ENCODE measurements at places on chromosomes 16 and 17. TPM values are rescaled to one million over a fixed set of nuclear protein-coding genes. Genes with fewer than 3 reads are reported as not detected.

Gene KRT40
- total RNA-seq, result not detected

Gene TNK1
- 1.5 TPM for total RNA-seq

Gene SEC14L1
- total RNA-seq, result 128 TPM

Gene METTL23
- total RNA-seq, result 32.5 TPM

Gene GNG13
- not detected for total RNA-seq

Gene EVPLL
- not detected for total RNA-seq

Gene TP53TG3F
- total RNA-seq, result not detected

Gene IGFALS
- total RNA-seq, result 1.2 TPM

Gene YBX2
- total RNA-seq, result not detected

Gene SLFN11
- total RNA-seq, result 87.1 TPM

Gene AP2B1
- 82.1 TPM for total RNA-seq

Gene SPATA32
- total RNA-seq, result not detected
